Stimulated activated naive CD4-positive, alpha-beta T cell treated with Interleukin-2 at 50 U/mL for 16 hours (primary cell): ENCODE measurements at places on chromosomes 6 and 20.

DNA sequence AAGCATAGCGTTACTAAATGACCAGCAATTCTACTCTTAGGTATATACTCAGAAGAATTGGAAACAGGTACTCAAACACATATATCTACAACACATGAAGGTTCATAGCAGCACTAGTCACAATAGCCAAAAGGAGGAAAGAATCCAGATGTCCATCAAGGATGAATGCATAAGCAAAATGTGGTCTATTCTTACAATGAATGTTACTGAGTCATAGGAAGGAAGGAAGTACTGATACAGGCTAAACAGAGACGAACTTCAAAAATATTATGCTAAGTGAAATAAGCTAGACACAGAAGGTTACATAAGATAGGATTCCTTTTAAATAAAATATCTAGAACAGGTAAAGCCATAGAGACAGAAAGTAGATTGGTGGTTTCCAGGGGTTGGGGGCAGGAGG lies 93.5 kb downstream of the MAP3K7 start:
- no peak for DNase-seq

- DNase-seq = no peak
Measured at GRCh38 chr6:155143029-155143577, 120.7 kb upstream of the CLDN20 start.

DNA sequence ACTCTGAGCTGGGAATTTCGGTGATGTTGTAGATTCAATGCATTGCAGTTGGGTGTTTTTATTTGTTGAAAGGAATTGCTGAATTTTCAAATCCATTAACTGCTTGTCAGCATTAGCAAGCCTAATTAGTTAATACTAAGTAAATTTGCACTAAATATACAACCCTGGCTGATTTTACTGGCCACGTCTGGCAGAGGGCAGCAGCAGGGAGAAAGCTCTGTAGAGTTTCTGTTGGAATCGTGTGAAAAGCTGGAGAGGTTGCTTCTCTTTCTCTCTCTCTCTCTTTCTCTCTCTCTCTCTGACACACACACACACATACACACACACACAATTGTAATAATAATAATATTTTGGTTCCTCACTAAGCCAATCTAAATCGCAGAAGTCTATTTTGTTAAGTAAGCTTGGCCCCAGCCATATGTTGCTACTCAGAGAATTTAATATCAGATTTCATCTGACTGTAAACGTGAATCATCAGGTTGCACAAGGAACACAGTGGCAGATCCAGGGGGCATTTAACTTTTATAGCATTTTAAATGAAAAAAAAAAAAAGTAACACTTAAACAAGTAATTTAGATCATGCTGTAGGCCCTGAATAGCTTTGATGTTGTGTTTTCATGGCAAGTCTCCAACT lies 289.5 kb downstream of the ESR1 start:
- DNase-seq = no peak

DNA sequence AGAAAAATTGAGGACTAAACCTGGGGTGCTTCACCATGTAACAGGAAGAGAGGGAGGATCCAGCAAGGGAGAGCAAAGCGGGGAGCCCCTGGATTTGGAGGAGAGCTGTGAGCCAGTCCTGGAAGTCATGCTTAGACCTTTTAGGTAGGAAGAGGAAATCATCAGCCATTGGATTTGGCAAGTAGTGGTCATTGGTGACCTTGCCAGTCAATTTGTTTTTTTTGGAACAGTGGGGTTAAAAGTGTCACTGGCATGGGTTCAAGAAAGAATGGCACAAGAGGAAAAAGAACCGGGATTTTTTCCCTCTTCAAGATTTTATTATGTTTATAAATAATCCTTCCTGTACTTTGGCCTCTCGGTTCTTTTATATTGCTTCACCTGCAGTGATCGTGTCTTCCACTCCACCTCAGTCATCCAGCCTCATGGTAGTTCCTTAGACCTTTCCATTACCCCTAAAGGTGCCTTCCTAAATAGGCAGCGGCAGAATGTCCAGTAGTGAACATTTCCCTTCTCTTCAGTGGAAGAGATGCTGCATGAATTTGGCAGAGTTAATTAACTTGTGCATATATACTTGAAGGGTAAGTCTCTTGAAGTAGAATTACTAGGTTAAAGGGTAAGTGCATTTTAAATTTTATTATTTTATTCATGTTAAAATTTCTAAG lies 124.7 kb downstream of the QKI start:
- no peak for DNase-seq

- no peak for DNase-seq
Measured at GRCh38 chr6:151176911-151177770, 62.6 kb upstream of the AKAP12 start.

DNA sequence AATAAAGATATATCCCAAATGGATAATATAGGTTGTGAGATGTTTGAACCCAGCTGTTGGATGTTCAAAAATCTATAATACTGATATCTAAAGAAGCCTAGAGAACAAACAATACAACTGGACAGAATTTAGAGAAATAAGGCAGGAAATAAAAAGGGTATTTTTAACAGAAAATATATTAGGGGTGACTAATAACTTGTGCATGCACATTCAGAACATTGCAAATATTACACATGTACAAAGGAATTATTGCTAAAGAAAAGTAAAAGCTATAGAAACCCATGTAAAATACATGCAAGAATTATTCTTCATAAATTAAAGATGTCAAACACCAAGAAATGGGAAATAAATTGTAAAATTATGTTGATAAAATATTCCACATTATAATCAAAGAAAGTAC lies 32.7 kb upstream of the HCRTR2 start:
- no peak for DNase-seq

- no peak for DNase-seq
Measured at GRCh38 chr6:160260803-160261450, 2.3 kb upstream of the SLC22A2 start.

DNA sequence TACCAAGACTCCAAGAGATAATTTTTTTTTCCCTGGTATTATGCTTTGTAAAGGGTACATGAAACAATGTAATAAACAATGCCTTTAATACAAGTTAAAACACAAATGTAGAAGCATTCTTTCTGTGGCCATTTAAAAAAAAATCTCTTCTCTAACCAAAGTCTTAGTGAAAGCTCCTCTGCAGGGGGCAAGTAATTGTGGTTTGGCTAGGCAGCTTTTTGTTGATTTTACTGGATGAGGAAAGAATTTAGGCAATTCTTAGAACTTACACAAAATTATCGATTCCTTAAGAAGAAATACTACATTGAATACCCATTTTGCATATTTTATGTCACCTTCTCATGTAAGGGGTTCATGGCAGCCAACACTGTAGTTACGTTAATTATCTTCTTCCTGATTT lies 12.4 kb downstream of the TFB1M start:
- no peak for DNase-seq

DNA sequence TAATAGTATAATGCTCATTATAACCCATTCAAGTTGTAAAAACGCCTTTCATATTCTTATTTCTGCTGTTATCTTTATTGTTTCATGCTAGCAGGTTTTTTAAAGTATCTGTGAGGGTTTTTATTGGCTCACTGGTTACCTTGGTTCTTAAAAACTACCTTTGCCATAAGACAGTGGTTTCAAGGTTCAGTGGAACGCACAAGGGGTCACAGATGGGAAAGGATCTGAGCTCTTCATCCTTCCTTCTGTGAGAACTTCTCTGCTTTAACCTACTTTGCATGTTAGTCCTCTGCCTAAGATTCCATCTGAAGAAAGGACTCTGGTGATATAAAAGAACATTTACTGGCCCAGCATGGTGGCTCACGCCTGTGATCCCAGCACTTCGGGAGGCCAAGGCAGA lies 492.6 kb downstream of the CD83 start:
- no peak for DNase-seq

DNA sequence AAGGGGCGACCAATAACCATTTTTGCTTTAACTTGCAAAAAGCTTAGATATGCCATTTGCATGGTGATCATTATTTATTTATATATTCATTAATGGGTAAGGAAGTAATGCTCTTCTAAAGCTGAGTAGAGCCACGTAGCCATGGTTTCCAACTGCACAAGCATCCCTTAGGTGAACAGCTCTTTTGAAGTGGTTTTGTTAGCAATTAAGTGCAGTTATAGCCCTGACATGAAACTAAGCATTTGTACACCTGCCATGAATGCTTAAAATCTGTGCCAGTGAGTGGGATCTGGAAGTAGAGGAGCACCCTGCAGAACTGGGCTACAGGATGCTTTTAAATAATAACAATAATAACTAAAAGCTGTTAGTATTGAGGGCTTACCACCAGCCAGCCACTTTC lies 19.1 kb downstream of the TRAF3IP2 start:
- DNase-seq = no peak

- DNase-seq = no peak
Measured at GRCh38 chr20:51393571-51393970, 148.9 kb downstream of the NFATC2 start.

DNA sequence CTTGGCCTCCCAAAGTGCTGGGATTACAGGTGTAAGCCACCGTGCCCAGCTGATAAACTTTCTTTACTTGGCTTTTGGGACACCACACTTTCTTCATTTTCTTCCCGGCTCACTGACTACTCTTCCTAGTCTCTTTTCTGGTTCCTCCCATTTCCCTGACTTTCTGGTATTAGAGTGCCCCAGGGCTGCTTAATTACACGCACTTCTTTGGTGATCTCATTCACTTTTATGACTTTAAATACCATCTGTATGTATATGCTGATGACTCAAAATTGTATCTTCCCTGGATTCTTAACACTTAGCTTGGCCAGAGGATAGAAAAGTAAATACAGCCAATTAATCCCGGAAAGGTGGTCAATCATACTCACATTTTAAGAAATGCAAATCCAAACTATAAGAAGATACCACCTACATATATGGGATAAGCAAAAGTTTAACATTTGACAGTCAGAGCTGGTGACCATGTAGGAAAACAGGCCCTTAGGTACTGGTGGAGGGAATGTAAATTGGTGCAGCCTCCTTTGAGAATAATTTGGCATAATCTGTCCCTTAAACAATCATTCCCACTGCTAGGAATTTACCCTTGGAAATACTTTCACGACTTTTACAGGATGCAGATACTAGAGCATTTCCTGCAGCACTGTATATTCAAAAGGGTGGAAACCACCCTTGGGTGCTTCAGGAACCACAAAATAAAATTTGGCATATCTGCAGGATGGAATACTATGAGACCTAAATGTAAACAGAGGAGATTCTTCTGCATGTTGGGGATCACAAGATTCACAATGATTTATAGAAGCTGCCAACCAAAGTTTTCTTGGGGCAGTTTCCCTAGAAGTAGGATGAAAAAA lies 9.4 kb upstream of the NANP start:
- DNase-seq = no peak

DNA sequence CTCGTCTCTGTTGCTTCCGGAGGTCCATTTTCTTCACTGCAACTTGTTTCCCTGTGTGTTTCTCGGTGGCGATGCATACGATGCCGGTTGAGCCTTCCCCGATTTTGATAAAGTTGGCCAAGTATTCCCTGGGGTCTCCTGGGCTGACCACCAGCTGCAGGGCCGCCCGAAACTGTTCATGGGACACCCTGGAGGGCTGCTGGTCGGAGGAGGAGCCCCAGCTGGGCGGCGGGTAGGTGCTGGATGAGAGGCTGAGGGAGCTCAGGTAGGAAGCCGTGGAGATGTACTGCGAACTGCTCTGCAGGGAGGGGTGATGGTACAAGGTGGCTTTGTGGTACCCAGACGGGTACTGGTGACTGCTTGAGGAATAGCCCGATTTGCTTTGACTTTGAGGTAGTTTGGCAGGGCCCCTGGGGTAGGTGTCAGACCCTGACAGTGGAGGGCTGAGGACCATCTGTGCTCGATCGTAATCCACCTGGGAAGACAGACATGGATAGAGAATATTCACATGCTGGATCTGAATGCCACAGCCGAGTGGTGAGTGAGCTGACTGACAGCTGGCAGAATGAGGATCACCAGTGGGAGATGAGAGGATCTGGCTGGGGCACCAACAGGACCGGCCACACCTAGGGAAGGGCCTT lies 51.6 kb downstream of the LAMP5 start:
- no peak for DNase-seq

DNA sequence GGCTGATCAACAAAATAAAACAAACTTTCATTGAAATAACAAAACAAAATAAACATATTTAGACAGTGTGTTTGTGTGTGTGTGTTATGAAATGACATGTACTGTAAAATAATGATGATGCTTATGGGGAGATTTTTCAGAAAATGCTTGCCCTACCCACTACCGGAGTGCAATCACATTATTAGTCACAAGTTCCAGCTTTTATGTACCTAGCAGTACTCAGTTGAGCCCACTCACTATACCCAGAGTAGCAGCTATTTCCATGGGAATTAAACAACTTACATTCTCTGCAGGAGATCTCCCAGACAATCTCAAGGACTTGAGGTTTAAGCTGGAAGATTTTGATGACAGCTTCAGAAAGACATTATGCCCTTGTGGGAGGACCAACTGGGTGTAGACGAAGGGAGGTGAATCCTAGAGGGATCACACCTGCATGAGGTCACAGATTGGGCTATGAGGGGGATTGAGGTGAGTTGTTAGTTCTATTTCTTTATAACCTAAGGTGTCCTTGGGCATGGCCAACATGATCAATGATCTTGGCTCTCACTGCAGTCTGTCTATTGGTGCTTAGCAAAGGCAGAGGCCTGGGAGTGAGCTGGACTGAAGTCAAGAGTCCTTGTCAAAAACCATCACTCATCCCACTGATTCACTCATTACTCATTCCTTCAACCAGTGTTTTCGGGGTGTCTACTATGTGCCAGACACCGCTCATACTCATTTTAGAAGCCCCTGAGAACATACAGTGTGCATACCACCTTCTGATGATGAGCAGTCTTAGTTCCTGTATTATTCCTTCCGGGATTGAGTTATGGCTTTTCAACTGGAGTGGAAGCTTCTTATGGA lies 6.7 kb upstream of the CLIC5 start:
- no peak for DNase-seq

GRCh38 chr6:9484686-9485085 lies 930.2 kb downstream of the TFAP2A start:
- no peak for DNase-seq

GRCh38 chr20:38987777-38988176 lies 25.6 kb downstream of the DHX35 start:
- no peak for DNase-seq

GRCh38 chr20:48198929-48199451 lies 413.7 kb upstream of the SULF2 start:
- DNase-seq = no peak

DNA sequence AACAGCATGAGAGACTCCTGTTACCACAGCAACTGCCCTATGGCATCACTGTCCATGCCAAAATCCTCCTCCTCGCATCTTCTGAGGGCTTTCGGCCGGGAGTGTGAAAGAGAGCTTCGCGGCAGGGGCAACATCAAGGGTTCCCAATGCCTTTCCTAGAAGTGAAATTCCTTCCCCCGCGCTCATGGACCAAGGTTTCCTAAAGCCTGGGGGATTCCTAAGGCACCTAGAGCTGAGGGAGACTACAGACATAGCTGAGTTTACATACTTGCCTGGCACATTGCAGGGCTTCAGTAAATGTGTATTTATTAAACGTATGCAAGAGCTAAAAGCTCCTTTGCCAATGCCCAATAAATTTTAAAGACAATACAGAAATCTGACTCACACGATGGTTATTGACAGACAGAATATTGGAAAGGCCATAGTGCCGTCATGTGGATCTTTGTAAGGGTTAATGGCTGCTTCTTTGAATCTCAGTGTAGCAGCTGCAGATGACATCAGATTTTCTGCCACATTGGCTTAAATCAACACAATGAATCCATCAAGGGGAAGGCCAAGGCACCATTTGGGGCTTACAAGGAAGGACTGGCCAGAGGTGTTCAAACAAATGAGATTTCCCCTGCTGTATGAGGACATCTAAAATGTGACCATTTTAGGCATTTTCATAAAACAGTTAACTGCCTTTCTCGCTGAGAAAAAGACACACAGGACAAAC lies 281.2 kb upstream of the JARID2 start:
- DNase-seq = no peak

GRCh38 chr20:34928411-34928810 lies 27.2 kb downstream of the GSS start:
- no peak for DNase-seq

- no peak for DNase-seq
Measured at GRCh38 chr6:74656453-74656852, 549.4 kb downstream of the COL12A1 start.
